ENCODE measurements at places on chromosomes 16 and 17. TPM values are rescaled to one million over a fixed set of nuclear protein-coding genes. Genes with fewer than 3 reads are reported as not detected.

DNA sequence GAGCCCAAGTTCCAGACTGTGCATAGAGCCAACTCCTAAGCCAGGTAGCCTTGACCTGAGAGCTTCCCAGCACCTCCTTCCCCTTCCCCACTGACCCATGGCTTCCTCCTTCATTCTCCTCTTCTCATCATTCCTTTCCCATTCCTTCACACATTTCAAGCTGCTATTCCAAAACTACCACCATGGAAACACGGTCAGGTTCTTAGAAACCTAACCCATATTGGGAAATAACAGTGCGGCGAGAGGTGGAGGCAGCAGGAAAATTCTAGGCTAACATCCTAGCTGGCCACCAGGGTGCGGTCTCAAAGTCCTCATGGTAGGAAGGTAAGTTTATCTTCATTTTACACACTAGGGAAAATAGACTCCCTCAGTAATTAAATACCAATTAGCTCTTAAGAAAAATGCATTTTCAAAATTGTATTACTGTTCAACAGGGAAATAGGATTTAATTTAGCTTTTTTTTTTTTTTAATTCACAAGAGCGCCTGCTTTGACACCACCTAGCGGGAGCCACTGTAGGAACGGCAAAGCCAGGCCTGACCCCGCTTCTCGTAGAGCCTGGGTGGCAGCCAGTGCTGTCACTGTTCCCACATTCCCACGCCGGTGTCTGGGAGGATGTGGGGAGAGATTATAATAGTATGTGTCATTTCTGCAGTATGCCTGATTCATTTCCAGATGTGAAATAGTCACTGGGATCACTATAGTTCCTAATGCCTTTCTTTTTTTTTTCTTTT, 14.0 kb upstream of the SPHK1 start:
- DNase-seq = peak; percentile 50

- DNase-seq = no peak
Observed at GRCh38 chr17:74917430-74917829, 5.6 kb downstream of the USH1G start.

DNA sequence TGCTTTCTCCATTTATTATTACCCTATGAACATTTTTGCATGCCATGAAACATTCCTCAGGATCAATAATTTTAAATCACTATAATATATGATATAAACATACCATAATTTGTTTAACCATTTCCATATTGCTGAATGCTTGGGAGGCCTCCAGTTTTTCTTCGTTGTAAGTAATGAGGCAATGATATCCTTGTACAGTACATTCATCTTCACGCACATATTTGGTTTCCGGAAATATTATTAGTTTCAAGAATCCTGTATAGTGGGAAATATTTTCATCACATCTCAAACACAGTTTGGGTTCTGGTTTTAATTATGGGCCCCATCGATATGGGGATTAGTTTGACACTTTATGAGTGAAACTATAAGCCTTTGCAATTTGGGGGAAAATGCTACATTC, 135.4 kb downstream of the HS3ST3B1 start:
- no peak for DNase-seq

SLC35G6 gene
- not detected for total RNA-seq

All from mucosa of gallbladder (tissue), 1 donor.